Progenitor cell of endocrine pancreas (in vitro differentiated cells): ENCODE measurements at places on chromosomes 6 and 20.

DNA sequence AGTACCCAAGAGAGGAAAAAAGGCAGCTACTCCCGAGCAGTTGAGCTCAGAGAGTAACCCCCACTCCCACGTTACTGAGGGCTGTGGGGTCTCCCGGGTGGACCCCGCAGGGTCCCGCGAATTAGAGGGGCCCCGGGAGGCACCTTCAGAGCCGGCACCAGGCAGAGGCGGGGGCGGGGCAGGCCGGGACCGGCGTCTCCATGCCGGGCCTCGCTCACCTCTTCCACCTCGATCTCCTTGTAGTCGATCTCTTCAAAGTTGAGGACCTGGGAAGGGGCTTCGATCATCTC is 381 bp downstream of the MAP3K7 start:
- no peaks in the 10 kb centered on the region for H3K36me3 ChIP-seq
- peaks cover 13% of the 10 kb centered on the region for H3K27me3 ChIP-seq
- no peak for DNase-seq
- H3K4me3 ChIP-seq: peak overlapping the region; percentile 98

GRCh38 chr6:16948396-16948795 is 153.5 kb upstream of the STMND1 start:
- no peak for DNase-seq
- no peak overlapping the region for H3K4me3 ChIP-seq
- no peaks in the 10 kb centered on the region for H3K36me3 ChIP-seq
- H3K4me1 ChIP-seq: peaks cover 3% of the 10 kb centered on the region

DNA sequence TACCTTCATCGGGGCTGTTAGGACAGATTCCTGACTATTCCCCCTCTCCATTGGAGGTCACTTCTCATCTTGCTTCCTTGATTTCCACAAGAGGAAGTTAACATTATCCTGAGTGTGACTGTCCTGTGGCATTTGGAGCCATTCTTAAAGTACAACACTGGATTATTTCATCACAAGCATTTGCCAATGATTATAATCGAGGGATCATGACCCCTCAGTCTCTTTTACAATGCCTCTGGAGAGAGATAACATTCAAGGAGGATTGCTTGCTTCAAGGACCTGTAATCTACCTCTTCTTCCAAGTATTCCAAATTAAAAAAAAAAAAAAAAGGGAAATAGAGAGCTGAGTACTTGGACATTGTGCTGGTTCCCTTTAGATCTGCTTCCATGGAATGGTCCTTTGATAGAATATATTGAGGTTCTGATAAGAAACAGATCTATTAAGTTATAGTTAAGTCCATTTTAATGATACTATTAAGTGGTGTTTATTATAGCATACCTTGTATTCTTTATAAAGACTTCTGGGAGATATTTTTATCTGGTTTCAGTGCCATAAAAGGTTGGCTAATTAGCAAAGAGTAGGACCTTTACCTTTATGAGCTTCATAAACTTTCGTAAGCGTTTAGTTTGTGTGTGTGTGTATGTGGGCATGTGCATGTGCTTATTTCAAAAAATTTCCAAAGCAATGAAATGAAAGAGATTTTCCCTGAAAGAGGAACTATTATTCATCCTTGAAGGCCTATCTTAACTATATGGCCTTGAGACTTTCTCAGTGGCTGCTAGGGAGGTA is 469.1 kb downstream of the DHX35 start:
- peaks cover 4% of the 10 kb centered on the region for H3K27me3 ChIP-seq
- H3K4me3 ChIP-seq: no peak overlapping the region
- H3K4me1 ChIP-seq: peaks cover 8% of the 10 kb centered on the region
- H3K36me3 ChIP-seq: no peaks in the 10 kb centered on the region
- DNase-seq: no peak
- H3K27ac ChIP-seq: no peak overlapping the region

DNA sequence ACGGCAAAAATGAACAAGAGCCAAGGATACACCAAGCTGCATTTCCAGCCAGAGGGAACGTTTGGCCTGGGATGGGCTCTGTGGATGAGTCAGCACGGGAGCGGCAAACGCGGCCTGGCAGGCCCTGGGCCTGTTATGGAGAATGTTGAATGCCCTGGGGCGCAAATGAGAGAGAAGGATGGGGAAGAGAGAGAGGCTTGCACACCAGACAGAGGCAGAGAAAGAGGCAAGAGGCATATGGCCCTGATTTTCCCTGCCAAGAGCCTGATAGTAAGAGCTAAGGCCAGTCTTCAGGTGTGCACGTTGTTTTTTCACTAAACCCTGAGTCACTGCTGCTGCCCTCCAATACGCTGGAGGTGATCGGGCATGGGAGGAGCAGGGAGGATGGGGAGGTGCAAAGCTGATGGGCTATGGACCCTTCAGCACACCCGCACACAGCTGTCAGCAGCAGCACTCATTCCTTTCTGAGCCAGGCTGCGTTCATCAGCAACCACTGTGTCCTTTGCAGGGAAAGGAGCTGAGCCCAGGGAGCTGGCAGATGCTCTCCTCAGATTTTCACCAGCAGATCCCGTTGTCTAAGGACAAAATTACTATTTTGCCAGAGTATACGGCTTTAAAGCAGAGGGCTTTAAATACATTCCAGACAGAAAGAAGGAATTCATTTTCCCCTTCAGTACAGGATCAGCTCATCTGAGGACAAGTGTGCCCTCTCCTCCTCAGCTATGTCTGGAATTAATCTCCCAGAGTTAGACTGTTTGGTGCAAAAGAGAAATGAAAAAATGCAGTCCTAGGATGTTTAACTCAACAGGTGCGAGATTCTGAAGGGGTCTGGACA is 61.7 kb upstream of the SLC22A23 start:
- H3K27ac ChIP-seq: no peak overlapping the region
- H3K4me1 ChIP-seq: peaks cover 1% of the 10 kb centered on the region
- no peaks in the 10 kb centered on the region for H3K36me3 ChIP-seq

DNA sequence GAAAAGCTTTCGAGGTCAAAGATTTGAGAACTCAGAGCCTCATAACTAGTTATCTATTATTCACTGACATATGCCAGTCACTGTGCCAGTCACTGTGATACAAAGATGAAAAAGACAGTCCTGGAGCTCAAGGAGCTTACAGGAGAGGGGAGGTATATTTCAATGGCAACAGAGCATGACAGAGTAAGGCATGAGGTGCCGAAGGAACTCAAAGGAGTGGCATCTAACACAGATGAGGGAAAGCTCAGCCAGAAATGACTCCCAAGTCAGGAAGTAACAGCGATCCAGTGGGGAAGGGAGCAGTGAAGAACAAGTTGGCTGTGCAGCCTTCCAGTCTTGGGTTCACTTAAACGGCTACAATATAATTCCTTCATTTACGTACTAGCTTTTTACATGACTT is 46.6 kb downstream of the DTNBP1 start:
- peaks cover 10% of the 10 kb centered on the region for H3K4me1 ChIP-seq
- peaks cover 21% of the 10 kb centered on the region for H3K36me3 ChIP-seq
- H3K4me3 ChIP-seq: no peak overlapping the region
- no peaks in the 10 kb centered on the region for H3K27me3 ChIP-seq
- DNase-seq: no peak

DNA sequence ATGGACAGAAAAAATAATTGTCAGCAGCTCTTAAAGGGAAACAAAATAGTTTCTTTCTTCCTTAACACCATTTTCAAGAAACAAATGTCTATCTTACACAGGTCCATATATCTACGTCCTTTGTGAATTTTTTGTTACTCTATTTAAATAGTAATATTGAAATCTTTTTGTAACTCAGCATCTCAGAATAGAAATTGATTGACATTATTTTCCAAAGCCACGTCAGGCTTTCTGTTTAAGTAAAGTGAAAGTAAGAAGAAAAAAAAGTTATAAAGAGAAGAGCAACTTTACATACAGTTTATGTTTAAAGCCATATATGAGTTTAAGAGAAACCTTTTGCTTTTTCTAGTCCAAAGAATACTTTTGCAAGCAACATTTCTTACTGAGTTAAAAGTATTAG is 402.9 kb upstream of the SOX4 start:
- H3K27me3 ChIP-seq: no peaks in the 10 kb centered on the region
- DNase-seq: no peak
- no peak overlapping the region for H3K27ac ChIP-seq
- peaks cover 6% of the 10 kb centered on the region for H3K36me3 ChIP-seq
- no peak overlapping the region for H3K4me3 ChIP-seq

DNA sequence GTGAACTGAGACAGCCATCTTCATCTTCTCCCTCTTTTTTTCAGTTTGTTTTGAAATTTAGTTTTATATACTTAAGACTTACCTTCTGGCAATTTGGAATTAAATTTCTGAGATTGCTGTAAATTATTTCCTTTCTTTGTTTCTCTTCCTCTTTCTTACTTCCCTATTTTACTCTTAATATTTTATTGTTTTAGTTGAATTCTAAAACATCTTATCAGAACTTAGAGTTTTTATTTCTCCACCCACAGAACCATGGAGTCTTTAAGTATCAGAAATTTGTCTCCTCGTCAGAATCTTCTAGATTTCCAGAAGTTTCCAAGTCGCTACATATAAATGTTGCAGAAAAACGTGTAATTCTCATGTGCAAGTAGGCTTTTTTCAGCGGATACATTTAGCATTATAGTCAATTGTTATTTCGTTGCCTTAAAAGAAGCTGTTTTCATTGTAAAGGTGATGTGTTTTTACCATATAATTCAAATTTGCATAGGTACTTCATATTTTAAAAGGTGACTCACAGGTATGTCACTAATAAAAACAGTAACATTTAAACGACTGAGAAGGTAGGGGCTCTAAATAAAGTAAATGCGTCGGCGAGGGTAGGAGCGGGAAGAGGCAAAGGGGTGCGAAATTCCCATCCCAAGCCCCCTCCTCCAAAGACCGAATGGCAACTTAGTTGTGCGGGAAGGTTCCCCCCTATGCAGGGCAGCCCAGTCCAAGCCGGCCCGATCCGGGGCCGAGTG is 866 bp upstream of the MYO6 start:
- peak overlapping the region; percentile 92 for H3K4me3 ChIP-seq
- H3K36me3 ChIP-seq: no peaks in the 10 kb centered on the region
- H3K4me1 ChIP-seq: peaks cover 21% of the 10 kb centered on the region
- H3K27me3 ChIP-seq: peaks cover 8% of the 10 kb centered on the region
- no peak for DNase-seq

DNA sequence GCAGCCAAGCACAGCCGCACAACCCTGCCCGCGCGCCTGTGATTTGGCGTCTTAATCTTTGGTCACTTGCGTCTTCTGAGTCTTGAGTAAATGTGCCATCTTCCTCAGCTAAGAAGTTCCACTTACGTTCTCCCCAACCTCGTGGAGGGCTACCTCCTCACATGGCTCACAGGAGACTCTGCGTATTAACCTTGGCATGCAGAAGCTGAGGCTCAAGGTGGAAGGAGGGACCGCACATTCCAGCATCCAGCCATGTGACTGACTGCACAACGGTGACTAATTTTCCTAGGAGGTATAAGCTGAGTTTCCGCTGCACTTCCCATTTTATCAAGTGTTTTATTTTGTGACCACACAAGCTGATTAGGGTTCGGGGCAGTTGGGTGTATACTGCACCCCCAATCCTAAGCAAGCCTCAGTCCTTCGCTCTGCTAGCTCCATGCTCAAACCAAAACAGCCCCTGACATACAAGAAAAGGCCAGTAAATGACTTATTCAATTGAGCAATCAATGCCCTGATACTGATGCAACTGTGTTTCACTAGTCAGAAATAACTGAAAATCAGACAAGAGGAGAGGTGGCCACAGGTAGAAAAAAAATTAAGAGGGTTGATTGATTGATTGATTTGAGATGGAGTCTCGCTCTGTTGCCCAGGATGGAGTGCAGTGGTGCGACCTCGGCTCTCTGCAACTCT is 7.0 kb downstream of the BEND3 start:
- no peak for DNase-seq
- H3K27me3 ChIP-seq: no peaks in the 10 kb centered on the region
- H3K27ac ChIP-seq: no peak overlapping the region
- H3K4me3 ChIP-seq: no peak overlapping the region
- peaks cover 16% of the 10 kb centered on the region for H3K4me1 ChIP-seq

DNA sequence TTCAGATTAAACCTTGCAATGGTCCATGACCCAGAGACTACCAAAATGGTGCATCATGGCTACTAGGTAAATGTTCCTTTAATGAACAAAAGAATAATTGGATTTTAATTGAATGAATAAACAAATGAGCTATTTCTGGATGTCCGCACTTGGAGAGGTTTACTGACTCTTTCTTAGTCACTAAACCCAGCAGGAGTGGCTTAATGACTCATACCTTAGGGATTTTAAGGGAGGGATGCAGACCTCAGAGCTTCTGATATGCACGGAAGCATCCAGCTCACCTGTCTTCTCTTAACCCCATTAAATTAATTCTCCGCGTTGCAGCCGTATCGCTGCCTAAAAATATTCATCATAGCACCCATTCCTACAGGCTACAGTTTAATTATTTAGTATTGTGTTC is 970.0 kb upstream of the SLC35B3 start:
- H3K4me1 ChIP-seq: peaks cover 22% of the 10 kb centered on the region
- no peak for DNase-seq
- H3K4me3 ChIP-seq: no peak overlapping the region

DNA sequence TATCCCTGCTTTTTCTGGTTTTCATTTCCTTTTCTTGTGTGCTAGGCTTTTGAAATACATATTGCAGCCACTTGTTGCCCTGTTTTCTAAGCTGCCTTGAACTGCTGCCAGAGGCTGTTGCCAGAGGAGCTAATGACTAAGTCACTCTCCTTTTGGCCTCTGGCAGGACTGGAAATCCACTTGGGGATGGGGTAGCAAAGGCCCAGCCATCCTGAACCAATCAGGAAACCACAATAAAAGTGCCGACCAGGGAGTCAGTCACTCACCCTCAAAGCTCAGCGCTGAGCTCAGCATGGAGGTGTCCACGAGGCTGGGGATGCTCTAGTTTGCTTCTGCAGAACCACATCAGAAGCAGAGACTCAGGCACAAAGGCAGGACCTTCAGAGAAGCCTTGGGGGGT is 813.0 kb downstream of the DHX35 start:
- H3K4me1 ChIP-seq: peaks cover 5% of the 10 kb centered on the region
- H3K4me3 ChIP-seq: no peak overlapping the region
- no peaks in the 10 kb centered on the region for H3K36me3 ChIP-seq
- no peaks in the 10 kb centered on the region for H3K27me3 ChIP-seq

GRCh38 chr20:59678288-59678687 is 73.9 kb downstream of the PHACTR3 start:
- H3K27ac ChIP-seq: no peak overlapping the region
- no peaks in the 10 kb centered on the region for H3K4me1 ChIP-seq

GRCh38 chr20:34626992-34627391 is 49.9 kb downstream of the PIGU start:
- H3K36me3 ChIP-seq: peaks cover 11% of the 10 kb centered on the region
- H3K4me3 ChIP-seq: no peak overlapping the region
- no peak overlapping the region for H3K27ac ChIP-seq
- peaks cover 4% of the 10 kb centered on the region for H3K4me1 ChIP-seq

- H3K27me3 ChIP-seq: no peaks in the 10 kb centered on the region
- DNase-seq: no peak
- H3K27ac ChIP-seq: no peak overlapping the region
- H3K4me1 ChIP-seq: no peaks in the 10 kb centered on the region
- H3K36me3 ChIP-seq: peaks cover 12% of the 10 kb centered on the region
These were observed 36.1 kb downstream of the NUS1 start for GRCh38 chr6:117711369-117711768.

- no peak for DNase-seq
- no peak overlapping the region for H3K4me3 ChIP-seq
- H3K27ac ChIP-seq: peak overlapping the region; percentile 49
- H3K36me3 ChIP-seq: peaks cover 31% of the 10 kb centered on the region
- no peaks in the 10 kb centered on the region for H3K27me3 ChIP-seq
These were observed 112.4 kb downstream of the BTBD9 start for GRCh38 chr6:38527371-38527770.
